ENCODE measurements at places on chromosomes 3 and 15. TPM values are rescaled to one million over a fixed set of nuclear protein-coding genes. Genes with fewer than 3 reads are reported as not detected.

The CHRD gene
- not detected for total RNA-seq

The TOPAZ1 gene
- not detected for total RNA-seq

The PATL2 gene
- total RNA-seq, result 2.0 TPM

The KLHL6 gene
- total RNA-seq, result 0.04 TPM

The CFAP92 gene
- 4.8 TPM for total RNA-seq

The RLBP1 gene
- total RNA-seq, result not detected
